ENCODE measurements at places on chromosomes 1 and 21. TPM values are rescaled to one million over a fixed set of nuclear protein-coding genes. Genes with fewer than 3 reads are reported as not detected.

GRCh38 chr1:95116580-95117206 is 462 bp upstream of the TLCD4 start:
- peak overlapping the region; percentile 88 for H3K4me3 ChIP-seq
- DNase-seq = peak; percentile 83
- H3K36me3 ChIP-seq = no peaks in the 10 kb centered on the region
- H3K27ac ChIP-seq = 0 out of 2 replicates have a peak overlapping the region, but pooled peaks have one; percentile 1
- H3K4me1 ChIP-seq = peaks cover 18% of the 10 kb centered on the region

GRCh38 chr1:214228976-214229375 is 52.0 kb upstream of the SMYD2 start:
- no peaks in the 10 kb centered on the region for H3K27me3 ChIP-seq
- no peak overlapping the region for H3K4me3 ChIP-seq
- no peak for DNase-seq
- H3K27ac ChIP-seq = no peak overlapping the region

DNA sequence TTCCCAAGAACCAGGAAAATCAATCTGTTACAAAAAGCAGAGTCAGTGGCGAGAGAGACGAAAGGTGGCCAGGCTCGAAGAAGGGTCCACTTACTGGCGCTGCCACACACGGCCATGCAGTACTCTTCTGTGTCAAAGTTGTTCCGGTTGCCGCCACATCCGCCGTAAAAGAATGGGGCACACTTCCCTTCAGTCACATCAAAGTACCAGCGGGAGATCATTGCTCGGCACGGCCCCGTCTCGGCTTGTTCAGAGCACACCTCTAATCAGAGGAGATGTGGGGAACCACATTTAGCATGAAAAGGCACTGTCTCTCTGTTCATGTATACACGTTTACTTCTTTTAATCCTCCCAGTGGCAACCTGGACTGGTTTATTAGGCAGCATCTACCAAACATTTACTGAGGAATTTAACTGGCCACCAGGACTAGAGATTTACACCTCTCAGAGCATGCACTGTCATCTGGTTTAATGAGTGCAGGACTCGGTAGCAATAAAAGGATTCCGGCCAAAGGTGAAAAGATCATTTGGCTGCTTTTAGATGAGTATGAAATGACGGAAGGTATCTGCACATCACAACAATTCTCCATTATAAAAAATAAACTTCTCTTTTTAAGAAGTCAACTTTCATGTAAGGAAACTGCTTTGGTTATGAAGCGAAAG is 170.5 kb downstream of the APP start:
- no peak overlapping the region for H3K27ac ChIP-seq
- no peaks in the 10 kb centered on the region for H3K27me3 ChIP-seq
- no peak overlapping the region for H3K4me3 ChIP-seq
- H3K4me1 ChIP-seq = peaks cover 10% of the 10 kb centered on the region
- peaks cover 18% of the 10 kb centered on the region for H3K36me3 ChIP-seq

GRCh38 chr1:160115545-160116282 is at the start of gene ATP1A2:
TSS of gene ATP1A2 (plus strand) at chr1:160115759. CDS start at chr1:160115862, 103 bp downstream.
- H3K4me3 ChIP-seq = no peak within 1 kb of the TSS
- no peaks in the 10 kb centered on the region for H3K4me1 ChIP-seq
- H3K27me3 ChIP-seq = no peaks in the 10 kb centered on the region
- no peak within 1 kb of the TSS for H3K27ac ChIP-seq
- H3K36me3 ChIP-seq = no peaks in the 10 kb centered on the region
- no peak for DNase-seq

- H3K27me3 ChIP-seq = no peaks in the 10 kb centered on the region
- H3K36me3 ChIP-seq = no peaks in the 10 kb centered on the region
- H3K4me1 ChIP-seq = peaks cover 48% of the 10 kb centered on the region
- no peak for DNase-seq
Measured at GRCh38 chr1:156662005-156662799, 15.0 kb downstream of the NES start.

DNA sequence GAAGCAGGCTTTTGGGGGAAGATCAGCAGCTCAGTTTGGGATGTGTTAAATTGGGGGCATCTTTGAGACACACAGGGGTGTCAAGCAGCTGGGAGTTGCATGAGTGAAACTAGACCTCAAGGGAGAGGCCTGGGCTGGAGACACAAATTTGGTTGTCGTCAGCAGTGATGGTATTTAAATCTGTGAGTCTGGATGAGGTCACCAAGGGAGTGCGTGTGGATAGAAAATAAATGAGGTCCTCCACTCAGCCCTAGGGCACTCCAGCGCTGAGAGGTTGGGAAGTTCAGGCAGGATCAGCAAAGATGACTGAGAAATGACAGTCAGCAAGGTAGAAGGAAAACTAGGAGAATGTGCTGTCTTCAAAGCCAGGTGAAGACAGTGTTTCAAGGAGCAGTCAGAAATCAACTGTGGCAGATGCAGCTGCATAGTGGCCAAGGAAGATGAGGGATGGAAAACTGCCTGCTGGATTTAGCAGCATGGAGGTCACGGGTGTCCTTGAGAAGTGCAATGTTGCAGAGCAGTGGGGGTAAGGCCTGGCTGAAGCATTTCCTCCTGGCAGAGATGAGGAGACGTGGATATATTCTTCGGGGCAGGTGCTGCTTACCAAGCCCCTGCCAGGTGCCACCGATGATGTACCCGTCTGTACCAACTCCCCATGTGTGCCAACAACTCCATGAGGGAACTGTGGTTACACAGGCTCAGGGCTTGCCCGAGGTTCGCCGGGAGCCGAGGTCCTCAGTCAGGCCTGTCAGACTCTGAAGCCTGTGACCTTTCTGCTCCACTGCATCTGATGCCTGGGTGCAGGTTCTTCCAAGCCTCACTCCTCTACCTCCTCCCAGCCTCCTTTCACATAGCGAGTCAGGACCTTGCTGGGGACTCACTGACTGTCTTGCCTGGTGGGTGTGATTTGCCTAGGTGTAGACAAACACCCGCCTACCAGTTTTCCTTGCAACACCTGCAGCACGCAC is 11.3 kb downstream of the MAP7D1 start:
- H3K36me3 ChIP-seq = peaks cover 14% of the 10 kb centered on the region
- H3K27me3 ChIP-seq = no peaks in the 10 kb centered on the region
- peak overlapping the region; percentile 38 for H3K27ac ChIP-seq
- peak; percentile 35 for DNase-seq
- H3K4me3 ChIP-seq = no peak overlapping the region

Gene C2CD2
- 81.4 TPM for total RNA-seq

Gene MATN1
- 0.63 TPM for total RNA-seq

Gene C1QC
- not detected for total RNA-seq

Gene TFF3
- 9.1 TPM for total RNA-seq

Measured in PC-3 (cell line).